Tibial nerve (tissue), 4 donors: ENCODE measurements at places on chromosomes 7 and 10. TPM values are rescaled to one million over a fixed set of nuclear protein-coding genes. Genes with fewer than 3 reads are reported as not detected.

DNA sequence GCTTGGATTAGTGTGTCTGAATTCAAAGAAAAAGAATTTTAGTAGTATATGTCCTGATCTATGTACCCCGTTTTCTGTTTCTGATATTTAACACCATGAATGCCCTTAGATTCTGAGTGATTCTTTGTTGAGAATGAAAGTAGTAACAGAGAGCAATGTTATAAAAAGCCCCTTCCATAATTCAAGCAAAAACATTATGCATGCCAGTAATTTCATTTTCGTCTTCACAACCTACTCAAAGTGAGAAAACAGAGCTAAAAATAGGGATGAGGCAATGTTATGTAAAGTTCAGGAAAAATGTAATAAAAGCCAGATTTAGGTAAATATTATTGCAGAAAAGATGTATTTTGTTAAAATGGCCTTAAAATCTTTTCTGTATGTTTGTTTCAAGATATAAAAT, 28.1 kb downstream of the PTPRZ1 start:
- H3K4me1 ChIP-seq, result no peaks in the 10 kb centered on the region
- no peak overlapping the region for H3K4me3 ChIP-seq
- DNase-seq, result no peak
- H3K27me3 ChIP-seq, result no peaks in the 10 kb centered on the region
- H3K36me3 ChIP-seq, result no peaks in the 10 kb centered on the region

DNA sequence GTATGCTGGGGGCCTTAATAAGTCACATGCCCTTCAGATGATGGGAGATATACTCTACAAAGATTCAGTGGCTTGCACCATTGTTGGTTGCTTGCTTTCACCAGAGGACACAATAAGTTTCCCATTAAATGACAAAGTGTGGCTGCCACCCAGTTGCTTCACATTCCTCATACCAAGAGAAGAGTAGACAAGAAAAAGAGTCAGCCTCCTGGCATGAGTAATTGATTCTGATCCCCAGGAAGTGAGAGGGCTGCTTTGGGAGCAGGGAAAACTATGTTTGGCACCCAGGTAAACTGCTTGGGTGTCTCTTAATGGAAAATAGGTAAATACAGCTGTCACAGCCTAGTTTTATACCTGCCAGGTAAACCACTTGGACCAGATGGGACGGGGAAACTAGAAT, 66.7 kb upstream of the IL6 start:
- no peaks in the 10 kb centered on the region for H3K27me3 ChIP-seq
- no peak for DNase-seq
- H3K27ac ChIP-seq, result no peak overlapping the region
- no peaks in the 10 kb centered on the region for H3K4me1 ChIP-seq
- H3K36me3 ChIP-seq, result no peaks in the 10 kb centered on the region
- H3K4me3 ChIP-seq, result no peak overlapping the region

- DNase-seq, result no peak
- H3K27me3 ChIP-seq, result no peaks in the 10 kb centered on the region
- H3K4me3 ChIP-seq, result no peak overlapping the region
- no peaks in the 10 kb centered on the region for H3K36me3 ChIP-seq
Observed at GRCh38 chr7:156554488-156554887, 86.1 kb upstream of the RNF32 start.

DNA sequence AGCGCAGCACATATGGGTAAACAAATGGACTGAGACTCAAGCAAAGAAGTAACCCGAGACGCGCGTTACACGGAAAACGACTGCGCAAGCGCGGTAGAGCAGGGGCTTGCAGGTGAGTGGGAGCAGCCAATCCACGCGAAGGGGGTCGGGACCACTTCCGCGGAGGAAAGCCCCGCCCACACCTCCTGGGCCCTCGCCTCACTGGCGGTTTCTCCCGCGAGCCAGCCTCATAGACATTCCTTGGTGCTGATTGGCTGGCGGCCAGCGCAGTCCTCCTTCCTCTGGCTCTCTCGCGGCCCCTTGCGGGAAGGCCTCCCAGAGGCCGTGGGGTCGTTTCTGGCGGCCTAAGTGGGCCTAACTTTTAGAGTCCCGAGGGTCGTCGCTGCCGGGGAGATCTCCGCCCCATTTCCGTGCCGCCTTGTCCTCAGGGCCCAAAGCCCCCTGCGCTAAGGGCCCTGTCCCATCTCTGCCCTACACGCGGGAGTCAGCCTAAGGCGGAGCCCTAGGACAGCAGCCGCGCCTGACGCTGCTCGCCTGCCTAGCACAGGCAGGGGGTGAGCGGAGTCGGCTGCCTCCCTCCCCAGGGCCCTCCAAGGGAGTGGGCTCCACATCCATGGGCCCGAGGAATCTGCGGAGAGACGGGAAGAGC, 9.1 kb upstream of the FXYD4 start:
- peak overlapping the region; percentile 51 for H3K4me3 ChIP-seq
- peak; percentile 86 for DNase-seq
- no peaks in the 10 kb centered on the region for H3K27me3 ChIP-seq
- H3K27ac ChIP-seq, result peak overlapping the region; percentile 85
- peaks cover 8% of the 10 kb centered on the region for H3K4me1 ChIP-seq

GRCh38 chr7:132417103-132417906, 159.0 kb downstream of the PLXNA4 start:
- H3K36me3 ChIP-seq, result no peaks in the 10 kb centered on the region
- DNase-seq, result no peak
- no peak overlapping the region for H3K27ac ChIP-seq
- no peak overlapping the region for H3K4me3 ChIP-seq

GRCh38 chr10:5040781-5041470, 37.3 kb upstream of the AKR1C2 start:
- peak overlapping the region; percentile 10 for H3K4me3 ChIP-seq
- H3K4me1 ChIP-seq, result no peaks in the 10 kb centered on the region
- no peaks in the 10 kb centered on the region for H3K27me3 ChIP-seq
- no peaks in the 10 kb centered on the region for H3K36me3 ChIP-seq
- no peak for DNase-seq

GRCh38 chr10:71302874-71303568, 16.0 kb upstream of the SLC29A3 start:
- no peak for DNase-seq
- H3K4me1 ChIP-seq, result no peaks in the 10 kb centered on the region
- H3K4me3 ChIP-seq, result no peak overlapping the region
- H3K27ac ChIP-seq, result no peak overlapping the region

DNA sequence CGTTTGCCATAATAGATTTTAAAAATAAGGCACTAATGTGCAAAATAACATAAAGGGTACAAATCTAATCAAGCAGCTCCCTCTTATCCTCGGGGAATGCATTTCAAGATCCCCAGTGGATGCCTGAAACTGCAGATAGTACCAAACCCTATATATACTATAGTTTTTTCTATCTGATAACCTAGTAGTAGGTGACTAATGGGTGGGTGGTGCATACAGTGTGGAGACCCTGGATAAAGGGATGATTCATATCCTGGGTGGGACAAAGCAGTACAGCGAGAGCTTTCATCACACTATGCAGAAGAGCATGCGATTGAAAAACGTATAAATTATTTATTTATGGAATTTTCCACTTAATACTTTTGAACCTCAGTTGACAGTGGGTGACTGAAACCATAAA, 464.5 kb downstream of the GRID1 start:
- DNase-seq, result no peak
- H3K27ac ChIP-seq, result no peak overlapping the region
- no peaks in the 10 kb centered on the region for H3K4me1 ChIP-seq
- no peaks in the 10 kb centered on the region for H3K36me3 ChIP-seq
- H3K4me3 ChIP-seq, result no peak overlapping the region

- DNase-seq, result no peak
- no peaks in the 10 kb centered on the region for H3K36me3 ChIP-seq
- peaks cover 81% of the 10 kb centered on the region for H3K27me3 ChIP-seq
- H3K4me1 ChIP-seq, result no peaks in the 10 kb centered on the region
Observed at GRCh38 chr10:92697663-92698511, 8.1 kb downstream of the HHEX start.

- H3K4me3 ChIP-seq, result no peak overlapping the region
- no peak overlapping the region for H3K27ac ChIP-seq
- no peaks in the 10 kb centered on the region for H3K36me3 ChIP-seq
Observed at GRCh38 chr7:37732253-37732652, 48.7 kb downstream of the GPR141 start.

RBP4 gene
- 114 TPM for total RNA-seq

IRF5 gene
- 16.2 TPM for total RNA-seq

TES gene
- total RNA-seq, result 26.4 TPM
